ENCODE measurements at places on chromosomes 12 and 14.

DNA sequence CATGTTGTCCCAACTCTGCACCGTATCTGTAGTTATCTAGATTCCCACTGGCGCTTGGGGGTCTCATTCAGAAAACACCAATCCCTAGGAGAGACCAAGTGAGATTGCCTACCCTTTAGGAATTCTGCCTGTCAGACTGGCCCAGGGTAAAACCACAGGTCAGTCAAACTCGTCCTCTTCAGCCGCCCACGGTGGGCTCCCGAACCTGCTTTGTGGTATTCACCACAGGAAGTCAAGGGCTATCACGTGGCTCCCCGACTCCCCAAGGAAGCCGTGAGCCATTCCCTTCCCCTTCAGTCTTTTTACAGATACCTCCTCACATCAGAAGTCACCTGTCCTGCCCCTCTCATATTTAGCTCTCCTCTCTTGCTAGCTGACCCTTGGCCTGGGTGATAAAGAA lies 159.9 kb downstream of the EGLN3 start:
- DNase-seq: no peak

DNA sequence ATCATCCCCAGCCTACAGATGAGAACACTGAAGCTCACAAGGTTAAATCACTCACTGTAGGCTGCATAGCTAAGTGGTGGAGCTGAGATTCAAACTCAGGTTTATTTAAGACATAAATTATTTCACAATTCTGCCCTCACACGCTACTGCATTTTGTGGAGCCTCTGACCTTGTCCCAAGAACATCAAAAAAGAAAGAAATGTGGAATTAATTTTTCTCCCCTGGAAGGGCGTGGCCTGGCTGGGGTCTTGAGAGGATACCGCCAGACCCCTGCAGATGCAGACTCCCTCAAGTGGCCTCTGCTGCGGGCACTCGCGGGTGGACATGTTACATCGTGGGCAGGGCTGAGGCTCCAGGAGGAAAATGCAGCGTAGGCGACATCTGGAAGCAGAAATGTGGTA lies 40.6 kb downstream of the LTBP2 start:
- no peak for DNase-seq

DNA sequence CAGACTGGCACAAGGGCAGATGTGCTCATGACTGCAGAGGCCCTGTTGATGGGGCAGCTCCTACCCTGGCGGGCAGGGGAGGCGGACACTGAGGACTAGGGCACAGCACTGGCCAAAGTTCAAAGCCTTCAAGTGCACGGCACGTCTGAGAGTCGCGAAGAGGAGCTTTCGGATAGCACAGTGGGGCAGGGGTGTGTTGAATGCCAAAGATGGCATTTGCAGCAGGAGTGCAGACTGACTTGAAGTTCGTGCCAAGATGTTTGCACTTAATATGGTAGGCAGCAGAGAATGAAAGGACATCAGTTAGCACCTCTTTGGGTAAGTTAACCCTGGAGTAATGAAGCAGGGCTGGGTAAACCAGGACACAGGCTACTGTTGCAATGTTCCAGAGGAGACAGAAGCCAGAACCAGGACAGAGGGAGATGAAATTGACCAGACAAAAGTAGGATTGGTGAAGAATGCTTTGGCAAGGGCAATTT lies 6.7 kb upstream of the EML1 start:
- no peak for DNase-seq

- DNase-seq: no peak
Observed at GRCh38 chr12:3214526-3215365, 137.6 kb downstream of the TSPAN9 start.

GRCh38 chr14:97077253-97077653 lies 280.1 kb downstream of the VRK1 start:
- peak; percentile 90 for DNase-seq

GRCh38 chr12:49798248-49798647 lies 30.0 kb downstream of the NCKAP5L start:
- DNase-seq: no peak

- peak; percentile 48 for DNase-seq
Observed at GRCh38 chr12:10001171-10001776, 2.4 kb upstream of the CLEC1B start.

DNA sequence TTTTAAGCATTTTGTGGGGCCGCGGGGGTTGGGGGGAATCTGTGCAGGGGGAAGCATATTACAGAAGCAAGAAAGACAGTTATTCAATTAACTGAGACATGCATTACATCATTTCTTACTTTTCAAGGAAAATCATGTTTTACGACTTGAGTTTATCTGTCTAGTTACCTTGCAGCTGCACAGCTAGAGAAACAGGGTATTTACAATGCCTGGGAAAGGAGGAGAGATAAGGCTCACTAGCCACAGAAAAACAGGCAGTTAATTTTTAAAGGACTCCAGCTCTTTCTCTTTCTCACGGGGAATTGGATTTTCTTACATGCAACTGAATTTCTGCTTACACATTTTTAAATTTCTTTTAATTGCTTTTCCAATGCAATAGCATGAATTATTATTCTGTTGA lies 22.2 kb downstream of the FCF1 start:
- peak; percentile 74 for DNase-seq

DNA sequence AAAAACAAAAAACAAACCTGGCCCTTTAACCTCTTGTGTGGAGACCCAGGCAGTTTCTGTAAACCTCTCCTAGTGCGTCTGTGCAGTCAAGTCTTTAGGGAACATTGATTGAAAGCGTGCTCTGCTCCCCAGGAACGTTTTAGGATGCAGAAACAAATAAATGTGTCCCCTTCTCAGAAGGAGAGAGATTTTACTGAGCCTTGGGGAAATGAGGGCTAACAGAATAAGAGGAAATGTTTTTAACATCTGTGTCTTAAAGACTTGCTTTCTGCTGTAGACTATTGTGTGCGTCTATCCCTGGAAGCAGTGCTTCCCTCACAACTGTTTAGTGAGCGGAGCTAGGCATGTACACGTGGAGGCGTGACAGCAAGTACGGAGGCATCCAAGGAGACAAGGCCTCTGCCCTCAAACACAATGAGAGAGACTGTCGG lies 54.3 kb downstream of the TECPR2 start:
- DNase-seq: no peak

GRCh38 chr14:29220566-29220965 lies 454.0 kb downstream of the FOXG1 start:
- DNase-seq: no peak

DNA sequence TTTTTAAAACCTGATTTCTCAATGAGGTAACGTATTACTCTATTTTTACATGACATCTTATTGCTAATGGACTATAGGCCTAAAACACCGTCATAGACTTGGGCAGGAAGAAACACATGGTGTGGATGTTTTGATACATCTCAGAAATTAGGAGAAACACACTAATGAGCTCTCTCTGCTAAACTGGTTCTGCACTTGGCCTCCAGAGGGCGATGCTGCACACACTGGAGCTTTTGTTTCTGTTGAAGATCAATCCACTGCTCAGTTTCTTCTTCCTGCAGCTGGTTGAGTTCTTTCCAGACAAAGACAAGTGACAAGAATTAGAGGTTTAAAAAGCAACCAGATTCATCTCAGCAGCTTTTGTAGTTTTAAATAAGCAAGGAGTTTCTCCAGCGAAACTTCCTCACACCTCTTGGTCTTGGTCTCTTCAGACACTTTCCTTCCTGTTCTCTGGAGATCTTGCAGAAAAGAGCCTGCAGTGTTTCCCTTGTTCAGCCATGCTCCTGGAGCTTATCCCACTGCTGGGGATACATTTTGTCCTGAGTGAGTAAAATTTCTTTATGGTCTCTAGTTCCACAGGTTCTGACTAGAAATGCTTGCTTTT lies 178.5 kb upstream of the OR4E1 start:
- DNase-seq: peak; percentile 70

DNA sequence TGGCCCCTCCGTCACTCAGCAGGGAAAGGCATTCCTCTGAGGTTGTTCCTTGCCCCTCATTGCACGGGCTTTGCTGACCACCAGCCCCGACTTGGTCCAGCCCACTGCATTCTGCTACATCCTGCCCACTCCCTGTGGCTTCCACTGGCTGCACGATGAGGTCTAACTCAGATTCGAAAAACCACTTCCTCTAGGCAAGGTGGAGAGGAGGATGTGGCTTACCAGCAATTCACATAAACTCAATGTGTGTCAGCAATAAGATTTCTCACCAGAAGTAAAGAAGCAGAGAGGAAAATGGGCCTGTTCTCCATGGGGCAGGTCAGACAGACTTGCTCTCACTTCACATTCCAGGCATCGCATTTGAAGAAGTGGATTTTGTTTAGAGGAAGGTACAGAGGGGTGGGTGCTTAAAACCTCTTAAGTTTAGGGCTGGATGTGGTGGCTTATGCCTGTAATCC lies 14.7 kb downstream of the GPR68 start:
- DNase-seq: peak; percentile 45

DNA sequence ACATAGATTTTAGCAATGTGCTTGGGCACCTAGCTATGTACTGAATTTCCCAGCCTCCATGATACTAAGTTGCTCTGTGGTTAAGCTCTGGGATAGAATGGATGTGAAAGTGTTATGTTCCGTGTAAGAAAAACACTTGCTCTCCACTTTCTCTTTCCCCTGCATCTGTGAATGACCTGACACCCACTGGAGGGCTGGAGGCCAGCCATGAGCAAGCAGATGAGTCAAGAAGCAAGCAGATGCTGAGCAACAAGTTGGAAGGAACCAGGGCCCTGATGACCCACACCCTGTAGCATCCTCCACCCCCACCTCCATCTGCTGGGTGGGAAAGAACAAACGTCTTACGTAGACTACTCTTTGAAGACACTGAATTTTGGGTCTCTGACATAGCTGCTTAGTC lies 56.6 kb downstream of the EID3 start:
- DNase-seq: no peak

- peak; percentile 53 for DNase-seq
Observed at GRCh38 chr14:24430143-24430681, 458 bp downstream of the KHNYN start.

- no peak for DNase-seq
Observed at GRCh38 chr14:90538716-90539495, 142.1 kb downstream of the CALM1 start.

DNA sequence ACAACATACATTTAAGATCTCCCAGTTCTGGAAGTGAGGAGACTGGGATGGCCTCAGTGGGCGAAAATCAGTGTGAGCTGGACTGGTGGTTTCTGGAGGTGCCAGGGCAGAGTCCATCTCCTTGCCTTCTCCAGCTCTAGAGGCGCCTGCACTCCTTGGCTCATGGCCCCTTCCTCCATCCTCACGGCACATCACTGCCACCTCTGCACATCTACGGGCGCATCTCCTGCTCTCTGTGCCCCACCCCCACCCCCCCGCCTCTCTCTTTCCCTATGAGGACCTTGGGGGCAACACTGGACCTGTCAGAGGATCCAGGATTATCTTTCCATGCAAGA lies 62.8 kb upstream of the DIO3 start:
- DNase-seq: no peak

- DNase-seq: no peak
Observed at GRCh38 chr14:76464856-76465255, 88.9 kb downstream of the ESRRB start.

GRCh38 chr14:90523544-90523943 lies 126.7 kb downstream of the CALM1 start:
- DNase-seq: no peak

DNA sequence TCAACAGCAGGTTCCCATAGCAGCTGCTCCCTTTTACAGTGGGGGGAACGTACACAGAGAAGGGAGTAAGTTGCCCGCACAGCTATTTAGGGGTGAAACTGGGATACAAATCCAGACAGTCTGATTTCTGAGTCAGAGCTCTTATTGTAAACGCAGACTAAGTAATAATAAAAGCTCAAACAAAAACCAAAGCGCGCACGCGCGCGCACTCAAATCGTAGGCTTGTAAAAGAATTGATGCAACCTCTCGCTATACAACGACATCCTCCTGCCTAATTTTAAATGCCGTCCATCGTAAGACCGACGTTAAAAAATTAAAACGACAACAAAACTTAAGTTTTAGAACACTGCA lies 747 bp upstream of the DACT1 start:
- no peak for DNase-seq

GRCh38 chr12:50110762-50111351 lies 1.2 kb upstream of the COX14 start:
- no peak for DNase-seq

DNA sequence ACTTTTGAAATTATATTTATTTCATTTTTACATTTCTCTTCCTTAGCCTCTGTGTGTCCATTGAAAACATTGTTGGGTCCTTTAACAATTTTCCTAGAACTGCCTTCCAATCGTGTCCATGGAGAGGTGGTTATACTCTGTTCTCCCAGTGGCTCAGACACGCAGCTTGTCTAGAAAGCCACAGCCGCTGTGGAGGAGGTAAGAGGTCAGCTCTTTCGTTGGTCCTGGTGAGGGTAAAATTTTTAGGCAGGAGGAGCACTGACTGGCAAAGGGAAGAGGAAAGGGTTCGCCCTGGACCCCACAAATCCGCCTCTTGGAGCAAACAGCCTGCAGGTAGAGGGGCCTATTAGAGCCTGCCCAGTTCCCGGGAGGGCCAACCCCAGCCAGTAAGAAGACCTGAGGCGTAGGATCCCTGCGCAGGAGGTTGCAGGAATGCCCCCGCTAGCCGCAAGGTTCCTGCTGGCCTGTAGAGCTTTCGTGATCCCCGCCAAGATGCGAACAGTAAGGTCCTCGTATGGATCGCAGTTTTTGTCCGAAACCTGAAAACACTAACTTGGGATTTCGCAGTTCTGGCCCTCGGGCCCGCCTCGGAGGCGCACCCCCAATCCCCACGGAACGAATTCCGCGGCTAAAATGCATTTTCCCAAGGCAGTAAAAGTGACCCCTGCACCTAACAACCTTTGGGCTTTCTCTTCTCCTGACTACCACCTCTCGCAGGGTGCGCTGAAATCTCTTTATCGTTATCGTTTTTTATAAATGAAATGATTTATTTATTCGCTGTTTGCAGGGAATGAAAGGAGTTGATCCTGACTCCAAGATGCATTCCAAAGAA lies 7.5 kb upstream of the PAX9 start:
- no peak for DNase-seq

GRCh38 chr12:110537605-110538409 lies 35.7 kb downstream of the RAD9B start:
- no peak for DNase-seq

DNA sequence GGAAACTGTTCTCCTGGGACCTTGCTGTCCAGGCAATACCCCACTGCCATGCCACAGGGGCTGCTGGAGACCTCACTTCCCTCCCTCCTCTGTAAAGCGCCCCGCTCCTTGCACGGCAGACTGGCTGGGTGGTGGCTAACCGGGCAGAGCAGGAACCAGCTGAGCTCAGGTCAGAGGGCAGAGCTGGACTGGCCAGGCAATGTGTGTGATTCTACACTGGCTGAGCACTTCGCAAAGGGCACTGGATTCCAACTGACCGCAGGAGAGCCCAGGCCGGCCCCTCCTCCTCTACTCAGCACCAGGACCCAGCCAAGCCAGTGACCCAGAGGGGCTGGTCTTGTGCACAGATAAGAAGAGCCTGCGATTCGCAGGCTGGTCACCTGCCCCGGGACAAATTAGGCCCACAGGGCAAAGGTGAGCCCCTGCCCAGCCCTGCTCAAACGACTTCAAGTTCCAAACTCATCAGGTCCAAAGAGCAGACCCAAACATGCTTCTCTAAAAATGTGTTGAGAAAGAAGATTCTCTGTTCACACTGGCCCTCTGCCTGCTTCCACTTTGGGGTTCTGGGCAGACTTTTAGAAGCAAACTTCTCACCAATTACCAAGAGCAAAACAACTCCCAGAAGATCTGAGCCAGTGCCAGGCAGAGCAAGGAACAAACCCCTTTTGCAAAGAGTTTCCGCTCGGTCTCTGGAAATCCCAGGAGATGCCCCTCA lies 54.9 kb upstream of the DIO3 start:
- DNase-seq: no peak
